Endothelial cell (in vitro differentiated cells): ENCODE measurements at places on chromosomes 2 and 18. TPM values are rescaled to one million over a fixed set of nuclear protein-coding genes. Genes with fewer than 3 reads are reported as not detected.

DNA sequence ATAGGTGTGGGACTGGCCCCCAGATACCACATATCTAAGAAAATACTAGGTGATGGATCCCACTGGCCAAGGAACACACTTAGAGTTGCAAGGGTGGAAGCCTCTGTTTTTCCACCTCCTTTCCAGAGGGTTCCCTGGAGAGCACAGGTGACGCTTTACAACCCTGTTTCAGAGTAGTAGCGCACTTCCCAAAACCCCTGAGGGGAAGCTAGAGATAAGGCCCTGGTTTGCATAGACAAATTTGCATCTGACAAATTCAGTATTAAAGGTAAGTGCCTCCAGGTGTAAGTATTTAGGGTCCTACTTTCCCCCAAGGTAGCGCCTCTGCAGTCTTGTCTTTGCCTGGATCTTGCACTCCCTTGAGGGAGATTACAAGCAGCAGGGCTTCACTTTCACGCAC is 474 bp upstream of the CERKL start:
- no peak for DNase-seq

DNA sequence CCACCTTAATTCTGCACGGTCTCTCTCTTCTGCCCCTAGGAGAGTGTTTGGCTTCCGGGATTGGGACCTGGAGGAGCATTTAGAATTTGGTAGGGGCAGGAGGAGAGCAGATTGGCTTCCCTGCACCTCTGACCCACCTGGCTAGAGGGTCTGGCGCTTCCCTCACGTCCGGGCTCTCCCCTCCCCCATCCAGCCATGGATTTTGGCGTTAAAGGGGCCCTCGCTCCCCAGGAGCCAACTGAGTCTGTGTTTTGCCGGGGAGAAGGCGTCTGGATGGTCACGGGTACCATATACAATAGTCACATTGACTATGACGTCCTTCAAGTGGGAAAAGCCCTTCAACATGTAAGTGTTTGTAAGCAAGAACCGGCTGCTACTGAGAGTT is 6.6 kb downstream of the HOXD3 start:
- no peak for DNase-seq

DNA sequence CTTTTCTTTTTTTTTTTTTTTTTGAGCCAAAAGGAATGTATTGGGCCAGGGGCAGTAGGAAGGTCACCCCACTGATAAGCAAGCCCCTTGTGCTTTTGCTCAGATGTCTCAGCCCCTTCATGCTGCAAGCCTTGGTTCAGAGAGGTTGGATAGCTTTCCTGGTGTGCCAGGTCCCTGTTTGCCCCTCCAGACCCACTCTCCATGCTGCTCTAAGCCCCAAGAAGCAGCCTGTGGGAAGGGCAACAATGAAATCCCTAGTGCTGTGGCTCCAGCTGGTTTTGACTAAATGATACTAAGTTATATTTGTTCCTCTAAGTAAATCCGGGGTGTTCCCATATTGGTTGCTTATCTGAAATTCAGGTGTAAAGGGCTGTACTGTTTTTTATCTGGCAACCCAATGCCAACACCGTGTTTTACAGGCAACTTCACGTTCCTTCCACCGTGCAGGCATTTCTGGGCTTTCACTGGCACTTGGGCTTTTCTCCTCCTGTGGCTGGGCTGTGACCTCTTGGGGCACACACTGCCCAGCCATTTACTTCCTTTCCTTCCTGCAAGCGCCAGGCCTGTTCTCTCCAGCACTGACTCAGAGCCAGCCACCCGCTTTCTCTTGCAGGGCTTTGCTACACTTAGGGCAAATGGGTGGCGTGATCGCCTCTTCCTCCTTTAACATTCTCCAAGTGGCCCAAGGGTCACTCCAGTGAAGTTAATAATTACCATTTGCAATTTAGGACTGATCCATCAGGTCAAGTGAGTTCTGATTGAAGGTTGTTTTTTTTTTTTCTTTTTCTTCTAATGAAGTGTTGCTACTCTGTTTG is 21.6 kb downstream of the MERTK start:
- no peak for DNase-seq

DNA sequence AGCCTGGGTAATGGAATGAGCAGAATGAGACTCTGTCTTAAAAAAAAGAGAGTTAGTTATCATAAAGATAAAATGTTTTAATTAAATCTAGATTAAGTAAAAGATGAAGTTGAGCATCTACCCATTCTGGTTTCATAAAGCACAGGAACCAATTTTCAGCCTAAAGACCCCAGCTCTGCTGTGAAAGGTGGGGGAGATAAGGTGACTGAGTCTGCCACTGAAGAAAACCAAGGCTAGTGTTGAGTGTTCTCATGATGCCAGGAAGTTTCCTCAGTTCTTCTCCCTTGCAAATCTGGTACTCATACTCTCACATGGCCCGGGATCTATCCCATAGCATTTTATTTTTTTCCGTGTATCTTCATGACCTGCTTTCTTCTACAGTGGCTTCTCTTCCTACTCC is 10.4 kb upstream of the CXCR4 start:
- DNase-seq, result no peak

GRCh38 chr2:166270376-166270775 is 105.4 kb downstream of the SCN9A start:
- DNase-seq, result no peak

- DNase-seq, result peak; percentile 79
Observed at GRCh38 chr18:8367217-8367988, 241.8 kb upstream of the RAB12 start.

GRCh38 chr18:51168960-51169662 is 28.4 kb downstream of the MEX3C start:
- no peak for DNase-seq

GRCh38 chr2:64023485-64024258 is 4.4 kb upstream of the VPS54 start:
- no peak for DNase-seq

The NPHP1 gene
- 5.7 TPM for total RNA-seq

The UNC80 gene
- total RNA-seq, result 0.05 TPM
